NCI-H2029 treated with DMSO at 0.1 percent for 48 hours (cell line): ENCODE measurements at places on chromosomes 6 and 20.

GRCh38 chr6:45371924-45372573 is 5.7 kb downstream of the SUPT3H start:
- no peak for DNase-seq

DNA sequence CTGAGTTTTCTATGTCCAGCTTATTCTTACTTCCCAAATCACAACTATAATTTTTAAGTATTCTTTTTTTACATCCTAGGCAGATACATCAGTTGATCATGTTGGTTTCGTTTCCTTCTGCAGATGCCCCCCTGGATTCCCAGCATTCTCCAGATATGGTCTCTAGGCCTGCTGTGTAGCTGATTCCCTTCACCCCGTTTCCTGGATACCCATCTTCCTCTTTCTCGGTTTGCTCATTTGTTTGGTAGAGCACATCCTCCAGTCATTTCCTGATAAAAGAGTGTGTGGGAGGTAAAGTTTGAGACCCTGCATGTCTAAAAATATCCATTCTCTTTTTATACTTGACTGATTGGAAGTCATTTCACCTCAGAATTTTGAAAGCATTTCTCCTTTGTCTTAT is 66.4 kb downstream of the ANKS1A start:
- DNase-seq: no peak

DNA sequence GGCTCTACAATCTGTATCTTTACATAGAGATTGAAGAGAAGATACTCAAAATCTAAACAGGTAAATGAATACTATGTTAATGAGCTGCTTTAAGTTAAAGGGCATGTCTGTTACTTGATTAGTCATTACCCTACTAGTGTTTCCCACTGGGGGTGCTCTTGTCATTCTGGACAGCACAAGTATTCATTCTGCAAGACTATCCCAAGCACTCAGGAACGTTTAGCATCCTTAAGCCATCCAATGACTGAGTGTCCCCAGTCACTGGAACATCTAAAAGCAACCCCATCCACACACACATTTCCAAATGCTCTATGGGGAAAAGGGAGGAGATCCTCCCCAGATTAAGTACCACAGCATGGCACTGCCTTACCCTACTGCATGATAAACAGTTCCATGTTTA is 25.7 kb downstream of the EZR start:
- DNase-seq: no peak

GRCh38 chr6:36679043-36679833 is 724 bp downstream of the CDKN1A start:
- no peak for DNase-seq

DNA sequence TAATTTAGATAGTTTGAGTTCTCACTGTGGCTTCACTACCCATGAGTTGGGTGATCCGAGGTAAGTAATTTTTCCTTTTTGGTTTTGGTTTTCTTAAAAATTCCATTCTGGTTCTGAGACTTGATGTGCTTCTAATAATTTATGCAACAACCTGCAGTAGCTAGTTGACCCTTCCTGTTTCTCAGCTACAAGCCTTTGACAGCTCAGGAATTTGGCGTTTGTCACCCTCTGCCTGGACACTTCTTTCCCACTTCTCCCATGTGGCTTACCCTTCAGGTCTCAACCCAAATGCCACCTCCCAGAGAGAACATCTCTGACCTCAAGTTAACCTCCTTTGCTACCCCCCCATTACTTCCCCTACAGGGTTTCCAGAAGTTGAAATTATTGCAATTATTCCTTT is 49.7 kb upstream of the TSHZ2 start:
- DNase-seq: no peak

GRCh38 chr6:16493112-16493511 is 254.7 kb downstream of the GMPR start:
- no peak for DNase-seq

- no peak for DNase-seq
Measured at GRCh38 chr6:125354649-125355048, 52.9 kb upstream of the HDDC2 start.

- no peak for DNase-seq
Measured at GRCh38 chr6:134875367-134875766, 74.5 kb downstream of the ALDH8A1 start.

DNA sequence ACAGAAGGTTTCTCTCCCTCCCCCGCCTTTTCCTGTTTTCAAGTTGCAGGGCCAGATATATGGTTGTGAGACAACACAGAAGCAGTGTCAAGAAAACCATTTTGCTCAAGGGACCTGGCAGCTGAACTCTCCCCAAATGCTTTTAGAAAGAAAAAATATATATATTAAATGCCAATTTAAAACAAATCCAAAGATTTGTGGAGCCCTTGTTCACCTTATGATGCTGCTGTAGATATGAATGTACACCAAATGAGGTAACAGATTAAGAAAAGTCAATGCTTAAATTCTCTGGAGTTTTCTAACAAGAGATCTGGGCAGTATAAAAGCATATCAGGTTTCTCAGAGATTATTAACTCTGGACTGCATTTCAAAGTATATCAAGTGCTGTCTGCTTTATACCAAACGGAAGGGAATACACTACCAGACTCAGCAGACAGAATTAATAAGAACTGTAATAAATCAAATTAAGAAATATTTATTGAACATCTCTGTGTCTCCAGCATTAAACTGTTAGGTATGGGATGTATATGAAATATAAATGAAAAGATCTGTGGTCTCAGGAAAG is 357.5 kb downstream of the HDGFL1 start:
- DNase-seq: no peak

DNA sequence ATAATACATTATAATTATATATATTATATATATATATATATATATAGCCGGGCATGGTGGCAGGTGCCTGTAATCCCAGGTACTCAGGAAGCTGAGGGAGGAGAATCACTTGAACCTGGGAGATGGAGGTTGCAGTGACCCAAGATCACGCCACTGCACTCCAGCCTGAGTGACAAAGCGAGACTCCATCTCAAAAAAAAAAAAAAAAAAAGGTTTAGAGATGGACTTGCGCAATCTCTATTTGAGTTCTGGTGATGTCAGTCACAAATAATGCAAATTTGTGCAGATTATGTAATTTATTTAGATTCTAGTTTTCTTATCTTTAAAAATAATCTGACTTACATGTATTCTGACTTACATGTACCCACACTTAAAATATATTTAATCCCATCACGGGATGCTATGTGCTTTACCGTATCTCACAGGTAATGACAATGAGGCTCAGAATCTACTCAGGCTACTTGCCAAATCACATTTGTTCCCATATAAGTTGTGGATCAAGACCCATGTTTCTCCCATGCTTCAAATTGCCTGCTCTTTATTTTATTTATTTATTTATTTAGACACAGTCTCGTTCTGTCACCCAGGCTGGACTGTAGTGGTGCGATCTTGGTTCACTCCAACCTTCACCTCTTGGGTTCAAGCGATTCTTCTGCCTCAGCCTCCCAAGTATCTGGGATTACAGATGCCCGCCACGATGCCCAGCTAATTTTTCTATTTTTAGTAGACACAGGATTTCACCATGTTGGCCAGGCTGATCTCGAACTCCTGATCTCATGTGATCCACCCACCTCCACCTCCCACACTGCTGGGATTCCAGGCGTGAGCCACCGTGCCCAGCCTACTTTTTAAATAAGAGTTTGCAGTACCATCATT is 7.6 kb upstream of the UST start:
- no peak for DNase-seq

GRCh38 chr6:3912361-3913076 is 63.3 kb downstream of the FAM50B start:
- no peak for DNase-seq

GRCh38 chr20:62819494-62820174 is 2.8 kb downstream of the COL9A3 start:
- no peak for DNase-seq

GRCh38 chr20:9415426-9415825 is 99.0 kb upstream of the LAMP5 start:
- DNase-seq: no peak

- DNase-seq: no peak
Measured at GRCh38 chr6:108744244-108744972, 103.8 kb upstream of the ARMC2 start.

DNA sequence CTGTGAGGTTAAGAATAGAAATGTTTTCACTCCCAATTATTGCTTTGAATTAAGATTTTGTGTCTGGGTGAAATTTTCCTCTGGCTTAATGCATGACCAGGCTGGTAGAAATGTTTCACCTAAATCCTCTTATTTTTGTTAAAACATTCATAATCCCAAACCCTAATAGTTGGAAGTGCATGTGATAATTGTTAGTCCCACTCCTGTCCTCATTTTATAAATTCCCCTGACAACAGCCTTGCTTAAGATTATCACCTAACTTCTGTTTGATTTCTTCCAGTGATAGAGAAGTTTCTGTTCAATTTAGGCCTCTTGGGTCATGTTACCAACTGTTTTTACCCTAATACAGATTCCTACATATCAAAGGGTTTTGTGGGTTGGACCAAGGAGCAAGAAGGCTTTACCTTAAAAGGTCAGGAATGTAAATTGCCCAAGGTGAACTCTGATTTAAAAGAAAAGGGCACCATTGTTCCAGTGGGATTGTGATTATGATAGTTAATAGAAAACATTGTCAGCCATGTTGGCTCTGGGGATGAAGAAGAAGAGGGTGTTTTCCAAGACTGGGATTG is 158.7 kb upstream of the CENPW start:
- no peak for DNase-seq

GRCh38 chr6:132933090-132933489 is 118.7 kb downstream of the RPS12 start:
- DNase-seq: no peak

DNA sequence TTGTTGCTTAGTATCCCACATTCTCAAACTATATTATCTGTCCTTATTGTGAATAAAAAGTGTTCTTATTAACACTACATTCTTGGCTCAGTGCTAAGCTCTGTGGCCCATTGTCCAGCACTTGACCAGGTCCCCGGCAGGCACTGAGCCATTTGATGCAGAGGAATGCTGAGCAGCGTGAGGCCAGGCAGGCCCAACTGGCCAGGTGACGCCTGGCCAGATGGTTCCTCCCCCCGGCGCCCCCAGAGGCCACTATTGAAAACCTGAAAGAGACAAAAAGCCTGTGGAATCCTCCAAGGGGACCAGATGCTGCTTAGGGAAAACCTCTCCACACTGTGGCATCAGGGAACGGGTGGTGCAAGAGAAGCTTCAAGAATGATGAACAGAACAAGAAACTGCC is 597.5 kb upstream of the JAG1 start:
- no peak for DNase-seq

DNA sequence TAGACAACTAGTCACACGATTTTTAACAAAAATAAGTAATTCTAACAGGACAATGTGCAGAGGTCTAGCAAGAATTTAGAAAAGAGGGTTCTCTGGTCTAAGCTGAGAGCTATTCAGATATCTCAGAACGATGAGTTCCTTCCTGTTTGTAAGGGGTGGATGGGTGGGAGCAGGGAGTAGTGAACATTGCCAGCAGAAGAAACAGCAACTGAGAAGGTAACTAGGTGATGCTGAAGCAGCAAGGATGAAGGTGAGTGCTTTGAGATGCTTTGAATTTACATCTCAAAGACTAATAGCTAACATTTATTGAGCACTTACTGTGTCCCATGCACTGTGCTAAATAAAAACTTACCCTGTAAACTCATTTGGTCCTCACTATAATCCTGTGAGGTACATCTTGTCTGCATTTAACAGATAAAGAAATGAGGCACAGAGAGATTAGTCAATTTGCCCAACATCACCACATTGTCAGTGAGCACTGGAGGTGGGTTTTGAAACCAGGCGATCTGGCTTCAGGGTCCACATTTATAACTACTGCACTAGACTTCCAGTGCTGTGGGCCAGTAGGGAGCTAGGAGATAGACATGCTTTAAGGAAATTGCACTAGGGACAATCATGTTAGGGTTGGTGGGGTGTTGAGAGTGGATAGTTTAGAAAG is 15.7 kb downstream of the BRD2 start:
- DNase-seq: no peak

- DNase-seq: no peak
Measured at GRCh38 chr6:110410511-110410910, 4.9 kb downstream of the DDO start.

- no peak for DNase-seq
Measured at GRCh38 chr6:15421945-15422733, 176.3 kb downstream of the JARID2 start.

GRCh38 chr20:52153896-52154295 is 37.7 kb downstream of the ZFP64 start:
- DNase-seq: no peak
